Immature natural killer cell (primary cell): ENCODE measurements at places on chromosomes 11 and 22. TPM values are rescaled to one million over a fixed set of nuclear protein-coding genes. Genes with fewer than 3 reads are reported as not detected.

The LGALS12 gene
- 1.7 TPM for polyA plus RNA-seq

The ACR gene
- not detected for polyA plus RNA-seq

The RNF215 gene
- 0.56 TPM for polyA plus RNA-seq

The NLRP14 gene
- polyA plus RNA-seq, result not detected

The IGF2 gene
- polyA plus RNA-seq, result not detected

The SHANK3 gene
- polyA plus RNA-seq, result not detected

The FOSL1 gene
- polyA plus RNA-seq, result 0.30 TPM

The LMO1 gene
- polyA plus RNA-seq, result not detected

- H3K27ac ChIP-seq, result no peak overlapping the region
- DNase-seq, result no peak
- no peaks in the 10 kb centered on the region for H3K4me1 ChIP-seq
- H3K27me3 ChIP-seq, result no peaks in the 10 kb centered on the region
- no peaks in the 10 kb centered on the region for H3K36me3 ChIP-seq
- H3K4me3 ChIP-seq, result no peak overlapping the region
Measured at GRCh38 chr11:2748061-2748813, 48.4 kb upstream of the KCNQ1OT1 start.

DNA sequence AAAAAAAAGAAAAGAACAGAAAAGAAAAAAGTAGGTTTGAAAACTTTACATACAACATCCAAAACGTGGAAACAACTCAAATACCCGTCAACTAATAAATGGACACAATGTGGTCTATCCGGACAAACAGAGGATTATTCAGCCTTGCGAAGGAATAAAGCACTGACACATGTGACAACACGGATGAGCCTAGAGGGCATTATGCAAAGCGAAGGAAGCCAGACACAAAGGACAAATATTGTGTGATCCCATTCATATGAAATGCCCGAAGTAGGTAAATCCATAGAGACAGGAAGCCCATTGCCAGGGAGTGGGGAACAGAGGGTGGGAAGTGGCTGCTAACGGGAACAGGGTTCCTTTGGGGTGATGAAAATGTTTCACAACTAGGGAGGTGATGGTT is 11.8 kb downstream of the RFPL1 start:
- no peaks in the 10 kb centered on the region for H3K36me3 ChIP-seq
- H3K27ac ChIP-seq, result no peak overlapping the region
- no peaks in the 10 kb centered on the region for H3K27me3 ChIP-seq
- no peak overlapping the region for H3K4me3 ChIP-seq
- DNase-seq, result no peak

- H3K36me3 ChIP-seq, result no peaks in the 10 kb centered on the region
- no peak overlapping the region for H3K27ac ChIP-seq
- DNase-seq, result no peak
- H3K4me1 ChIP-seq, result no peaks in the 10 kb centered on the region
- no peak overlapping the region for H3K4me3 ChIP-seq
Measured at GRCh38 chr11:134483291-134483690, 71.2 kb upstream of the B3GAT1 start.

- no peak overlapping the region for H3K27ac ChIP-seq
- DNase-seq, result no peak
- H3K4me1 ChIP-seq, result no peaks in the 10 kb centered on the region
- H3K27me3 ChIP-seq, result peaks cover 2% of the 10 kb centered on the region
- peaks cover 57% of the 10 kb centered on the region for H3K36me3 ChIP-seq
- no peak overlapping the region for H3K4me3 ChIP-seq
Measured at GRCh38 chr22:31431950-31432349, 32.5 kb downstream of the DRG1 start.

DNA sequence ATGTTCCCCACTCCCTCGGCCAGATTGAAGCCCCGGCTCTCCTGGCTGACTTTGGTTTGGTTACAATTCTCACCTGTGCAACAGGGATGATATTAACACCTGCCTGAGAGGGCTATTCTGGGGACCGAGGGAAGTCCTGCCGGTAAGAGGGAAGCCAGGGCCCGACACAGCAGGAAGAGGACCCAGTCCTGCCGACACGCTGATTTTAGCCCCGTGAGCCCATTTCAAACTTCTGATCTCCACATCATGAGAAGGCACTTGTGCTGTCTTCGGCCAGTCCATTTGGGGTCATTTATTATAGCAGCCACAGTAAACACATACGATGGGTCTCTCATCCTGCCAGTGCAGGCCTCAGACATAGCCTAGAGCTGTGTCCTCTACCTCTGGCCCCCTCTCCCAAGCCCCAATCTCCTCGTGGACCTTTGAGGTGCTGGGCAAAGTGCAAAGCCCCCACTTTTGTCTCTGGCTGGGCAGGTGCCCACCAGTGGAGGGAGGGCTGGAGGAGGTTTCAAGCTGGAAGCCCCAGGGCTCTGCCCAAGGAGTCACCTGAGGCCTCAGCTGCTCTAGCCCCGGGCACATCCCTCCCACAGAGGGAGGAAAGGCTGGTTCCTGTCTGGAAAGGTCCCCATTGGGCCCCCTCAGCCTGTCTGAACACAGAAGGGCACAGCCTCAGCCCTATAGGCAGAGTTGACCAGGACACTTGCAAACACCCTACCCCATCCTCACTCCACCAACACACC is 59.1 kb upstream of the FGF3 start:
- no peaks in the 10 kb centered on the region for H3K36me3 ChIP-seq
- H3K4me3 ChIP-seq, result no peak overlapping the region
- no peak overlapping the region for H3K27ac ChIP-seq
- no peak for DNase-seq

DNA sequence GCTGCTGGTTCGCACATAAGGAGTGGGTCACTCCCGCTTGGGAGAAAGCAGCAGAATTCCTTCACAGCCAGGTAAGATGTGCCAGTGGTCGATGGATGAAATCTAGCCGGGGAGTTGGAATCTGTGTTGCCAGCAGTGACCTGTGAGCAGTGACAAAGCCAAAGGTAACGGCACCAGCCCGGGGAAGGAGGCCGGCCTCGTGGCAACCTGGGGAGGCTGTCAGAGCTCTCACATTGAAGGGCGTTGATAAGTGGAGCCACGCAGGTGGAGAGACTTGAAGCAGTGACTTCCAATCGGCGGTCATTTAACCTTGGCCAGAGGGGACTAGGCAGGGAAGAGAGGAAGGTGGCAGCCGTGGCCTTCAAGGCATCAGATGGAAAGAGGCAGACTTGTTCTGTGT is 58.8 kb downstream of the ARHGAP8 start:
- peaks cover 1% of the 10 kb centered on the region for H3K4me1 ChIP-seq
- peaks cover 4% of the 10 kb centered on the region for H3K27me3 ChIP-seq
- DNase-seq, result no peak
- H3K36me3 ChIP-seq, result no peaks in the 10 kb centered on the region

DNA sequence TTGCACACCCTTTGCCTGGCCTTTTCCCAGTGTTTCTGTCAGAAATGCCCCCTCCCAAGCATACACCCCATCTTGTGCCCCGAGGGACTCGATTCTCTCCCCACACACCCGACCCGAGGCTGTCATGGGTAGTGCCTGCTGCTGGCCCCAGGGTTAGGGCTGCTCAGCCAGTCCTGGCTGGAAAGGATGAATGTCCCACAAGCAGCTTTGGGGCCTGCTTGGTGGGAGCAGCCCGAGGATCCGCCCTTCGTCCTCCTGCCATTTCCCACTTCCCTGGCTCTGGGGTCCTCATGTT is 55.0 kb upstream of the PRODH start:
- peaks cover 2% of the 10 kb centered on the region for H3K27me3 ChIP-seq
- H3K36me3 ChIP-seq, result no peaks in the 10 kb centered on the region
- no peak for DNase-seq
- no peak overlapping the region for H3K4me3 ChIP-seq
- no peak overlapping the region for H3K27ac ChIP-seq
- no peaks in the 10 kb centered on the region for H3K4me1 ChIP-seq

DNA sequence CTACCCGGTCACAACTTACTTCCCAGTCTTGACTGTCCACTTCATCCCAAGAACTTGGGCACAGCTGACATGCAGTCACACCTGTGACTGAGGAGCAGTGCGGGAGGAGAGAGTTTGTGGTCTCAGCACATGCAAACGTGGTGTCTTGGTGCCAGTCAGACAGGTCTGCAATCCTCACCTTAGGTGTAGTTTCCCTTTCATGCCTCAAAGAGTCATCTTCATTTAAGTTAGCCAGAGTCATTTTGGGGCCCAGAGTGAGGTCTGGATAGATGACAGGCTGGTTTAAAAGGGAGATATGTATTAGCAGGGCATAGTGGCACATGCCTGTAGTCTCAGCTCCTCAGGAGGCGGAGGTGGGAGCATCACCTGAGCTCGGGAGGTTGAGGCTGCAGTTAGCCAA is 108.5 kb upstream of the SORL1-AS1 start:
- peaks cover 1% of the 10 kb centered on the region for H3K27me3 ChIP-seq
- no peak for DNase-seq
- H3K4me1 ChIP-seq, result peaks cover 43% of the 10 kb centered on the region
- peak overlapping the region; percentile 49 for H3K27ac ChIP-seq
- no peak overlapping the region for H3K4me3 ChIP-seq
- peaks cover 61% of the 10 kb centered on the region for H3K36me3 ChIP-seq

DNA sequence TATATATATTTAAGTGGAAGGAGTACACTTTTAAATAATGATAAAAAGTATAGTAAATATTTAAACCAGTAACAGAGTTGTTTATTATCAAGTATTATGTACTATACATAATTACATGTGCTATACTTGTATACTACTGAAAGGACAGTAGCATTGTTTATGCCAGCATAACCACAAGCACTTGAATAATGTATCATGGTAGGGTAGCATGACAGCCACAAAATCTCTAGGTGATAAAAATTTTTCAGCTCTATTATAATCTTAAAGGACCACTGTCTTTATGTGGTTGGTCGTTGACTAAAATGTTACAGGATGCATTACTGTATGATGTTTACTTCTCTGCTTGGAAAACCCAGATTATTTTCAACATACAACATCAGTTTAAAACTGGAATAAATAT is 349.2 kb downstream of the CASP12 start:
- no peaks in the 10 kb centered on the region for H3K27me3 ChIP-seq
- H3K4me1 ChIP-seq, result peaks cover 4% of the 10 kb centered on the region
- DNase-seq, result no peak
- no peaks in the 10 kb centered on the region for H3K36me3 ChIP-seq
- H3K4me3 ChIP-seq, result no peak overlapping the region

GRCh38 chr22:32340411-32340810 is 17.3 kb upstream of the RFPL3 start:
- peaks cover 6% of the 10 kb centered on the region for H3K27me3 ChIP-seq
- peaks cover 5% of the 10 kb centered on the region for H3K4me1 ChIP-seq
- H3K27ac ChIP-seq, result no peak overlapping the region
- H3K36me3 ChIP-seq, result no peaks in the 10 kb centered on the region
- DNase-seq, result no peak

DNA sequence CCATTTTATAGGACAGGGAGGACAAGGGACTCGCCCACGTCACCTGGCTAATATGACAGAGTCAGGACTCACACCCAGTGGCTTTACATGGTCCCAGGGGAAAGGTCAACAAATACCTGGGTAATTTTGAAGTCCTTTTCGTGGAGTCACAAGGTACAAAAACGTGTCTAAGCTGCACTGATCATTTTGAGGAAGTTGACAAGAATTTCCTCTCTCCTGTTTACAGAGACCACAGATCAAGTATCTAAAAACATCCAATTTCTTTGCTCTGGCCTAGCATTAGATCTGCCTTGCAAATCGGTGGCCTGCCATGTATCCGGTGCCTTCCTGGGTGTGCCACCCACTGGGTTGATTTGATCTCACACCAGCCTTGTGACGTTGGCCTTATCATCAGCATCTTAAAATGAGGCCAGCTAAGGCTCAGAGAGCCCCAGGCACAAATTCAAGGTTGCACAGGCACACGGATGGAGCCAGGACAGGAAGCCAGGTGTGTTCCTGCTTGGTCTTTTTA is 17.6 kb downstream of the GDPD5 start:
- peak overlapping the region; percentile 88 for H3K27ac ChIP-seq
- H3K4me1 ChIP-seq, result peaks cover 21% of the 10 kb centered on the region
- no peaks in the 10 kb centered on the region for H3K27me3 ChIP-seq
- no peaks in the 10 kb centered on the region for H3K36me3 ChIP-seq

- H3K27me3 ChIP-seq, result peaks cover 2% of the 10 kb centered on the region
- H3K36me3 ChIP-seq, result no peaks in the 10 kb centered on the region
- H3K4me1 ChIP-seq, result peaks cover 11% of the 10 kb centered on the region
- DNase-seq, result no peak
- no peak overlapping the region for H3K27ac ChIP-seq
Measured at GRCh38 chr11:31325160-31325559, 44.4 kb downstream of the DCDC1 start.

DNA sequence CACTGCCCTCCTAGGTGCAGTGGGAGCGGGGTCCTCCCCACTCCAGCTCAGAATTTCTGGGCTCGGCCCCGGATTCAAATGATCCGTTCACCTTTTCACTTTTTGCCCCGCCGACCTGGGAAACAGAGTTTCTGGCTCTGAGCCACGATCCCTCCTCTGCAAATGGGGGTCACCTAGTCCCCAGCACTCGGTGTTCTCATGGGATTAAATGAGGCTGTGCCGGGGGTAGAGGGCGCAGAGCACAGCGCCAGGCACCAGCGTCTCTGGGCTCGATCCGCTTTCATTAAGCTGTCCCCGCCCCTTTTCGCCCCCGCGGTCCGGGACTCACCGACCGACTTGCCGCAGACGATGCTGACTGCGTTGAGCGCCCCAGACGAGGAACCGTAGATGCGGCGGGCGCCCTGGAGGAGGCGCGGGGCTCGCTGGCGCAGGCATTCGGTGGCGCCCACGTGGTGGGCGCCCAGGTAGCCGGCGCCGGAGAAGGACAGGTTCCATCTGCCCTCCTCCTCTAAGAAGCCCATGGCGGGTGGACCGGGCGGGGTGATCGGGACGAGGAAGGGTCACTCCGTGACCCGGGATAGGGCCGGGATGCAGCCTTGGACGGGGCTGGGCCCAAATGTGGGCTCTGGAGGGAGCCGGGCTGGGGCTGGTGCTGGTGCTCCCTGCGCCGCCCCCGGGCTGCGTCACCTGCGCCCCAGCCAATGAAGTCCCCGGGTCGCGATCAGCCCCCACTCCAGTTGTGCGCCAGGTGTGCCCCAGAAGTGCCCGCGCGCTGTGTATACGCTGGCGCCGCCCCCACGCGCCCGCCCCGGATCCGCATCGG is at the start of gene PNPLA5:
Gene PNPLA5 (minus strand): TSS at position 654 of the 823 bp plus-strand sequence. CDS start 133 bp downstream, at position 521.
- no peak within 1 kb of the TSS for H3K4me3 ChIP-seq
- no peak for DNase-seq
- peaks cover 10% of the 10 kb centered on the region for H3K27me3 ChIP-seq
- H3K4me1 ChIP-seq, result no peaks in the 10 kb centered on the region
- no peak within 1 kb of the TSS for H3K27ac ChIP-seq

DNA sequence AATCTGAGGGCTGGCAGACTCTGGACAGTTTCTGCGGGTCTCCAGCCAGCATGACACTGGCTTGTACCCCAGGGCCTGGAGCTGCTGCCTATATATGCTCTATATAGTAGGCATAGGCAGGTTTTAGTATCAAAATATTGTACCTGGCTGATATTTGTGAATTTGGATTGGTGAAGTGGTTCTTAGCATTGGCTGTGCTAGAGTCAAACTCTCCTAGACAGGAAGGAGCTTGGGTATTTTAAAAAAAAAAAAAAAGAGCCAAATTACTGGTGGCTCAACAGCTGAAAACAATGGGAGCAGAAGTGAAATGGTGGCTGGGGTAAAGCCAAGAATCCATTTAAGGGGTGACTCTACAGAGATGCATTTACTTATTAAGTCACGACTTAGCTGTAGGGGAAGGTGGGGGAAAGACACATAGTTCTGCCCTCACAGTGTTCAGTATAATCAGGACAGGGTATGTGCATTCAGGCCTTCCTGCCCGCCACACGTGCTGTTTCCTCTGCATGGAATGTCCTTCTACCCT is 11.0 kb upstream of the MTFP1 start:
- H3K4me3 ChIP-seq, result no peak overlapping the region
- no peak for DNase-seq
- no peak overlapping the region for H3K27ac ChIP-seq
- H3K36me3 ChIP-seq, result peaks cover 20% of the 10 kb centered on the region
- no peaks in the 10 kb centered on the region for H3K27me3 ChIP-seq
